ENCODE measurements at places on chromosomes 11 and 22. TPM values are rescaled to one million over a fixed set of nuclear protein-coding genes. Genes with fewer than 3 reads are reported as not detected.

GRCh38 chr11:11740836-11741235 lies 100.9 kb upstream of the USP47 start:
- no peak overlapping the region for H3K27ac ChIP-seq
- no peaks in the 10 kb centered on the region for H3K4me1 ChIP-seq
- DNase-seq, result no peak
- H3K27me3 ChIP-seq, result no peaks in the 10 kb centered on the region
- no peaks in the 10 kb centered on the region for H3K36me3 ChIP-seq

GRCh38 chr11:64007160-64007628 lies 21.0 kb downstream of the OTUB1 start:
- peak overlapping the region; percentile 45 for H3K4me3 ChIP-seq
- no peaks in the 10 kb centered on the region for H3K27me3 ChIP-seq
- H3K36me3 ChIP-seq, result no peaks in the 10 kb centered on the region
- DNase-seq, result no peak
- peak overlapping the region; percentile 9 for H3K27ac ChIP-seq
- peaks cover 18% of the 10 kb centered on the region for H3K4me1 ChIP-seq

- H3K27me3 ChIP-seq, result no peaks in the 10 kb centered on the region
- H3K4me1 ChIP-seq, result peaks cover 21% of the 10 kb centered on the region
- peak overlapping the region; percentile 1 for H3K27ac ChIP-seq
- H3K4me3 ChIP-seq, result no peak overlapping the region
- DNase-seq, result no peak
- H3K36me3 ChIP-seq, result no peaks in the 10 kb centered on the region
Observed at GRCh38 chr11:11501546-11502262, 120.1 kb downstream of the GALNT18 start.

- H3K4me1 ChIP-seq, result peaks cover 5% of the 10 kb centered on the region
- no peak overlapping the region for H3K4me3 ChIP-seq
- H3K27ac ChIP-seq, result no peak overlapping the region
- no peak for DNase-seq
- H3K36me3 ChIP-seq, result no peaks in the 10 kb centered on the region
Observed at GRCh38 chr11:83292709-83293456, 6.7 kb upstream of the CCDC90B start.

GRCh38 chr11:134582770-134583095 lies 170.7 kb upstream of the B3GAT1 start:
- no peak overlapping the region for H3K27ac ChIP-seq
- H3K36me3 ChIP-seq, result no peaks in the 10 kb centered on the region
- H3K27me3 ChIP-seq, result peaks cover 27% of the 10 kb centered on the region
- peaks cover 14% of the 10 kb centered on the region for H3K4me1 ChIP-seq
- H3K4me3 ChIP-seq, result no peak overlapping the region

GRCh38 chr22:30212363-30212995 lies 34.1 kb downstream of the LIF start:
- H3K27me3 ChIP-seq, result no peaks in the 10 kb centered on the region
- H3K4me3 ChIP-seq, result no peak overlapping the region
- DNase-seq, result peak; percentile 91
- peaks cover 32% of the 10 kb centered on the region for H3K4me1 ChIP-seq
- H3K27ac ChIP-seq, result peak overlapping the region; percentile 75

- no peaks in the 10 kb centered on the region for H3K36me3 ChIP-seq
- no peak for DNase-seq
- H3K4me3 ChIP-seq, result no peak overlapping the region
- H3K27me3 ChIP-seq, result no peaks in the 10 kb centered on the region
- H3K27ac ChIP-seq, result no peak overlapping the region
Observed at GRCh38 chr11:122141725-122142124, 25.7 kb upstream of the BLID start.

- H3K4me3 ChIP-seq, result no peak overlapping the region
- DNase-seq, result no peak
- no peaks in the 10 kb centered on the region for H3K27me3 ChIP-seq
- H3K27ac ChIP-seq, result no peak overlapping the region
- H3K36me3 ChIP-seq, result no peaks in the 10 kb centered on the region
- H3K4me1 ChIP-seq, result no peaks in the 10 kb centered on the region
Observed at GRCh38 chr11:21909145-21909544, 283.7 kb upstream of the ANO5 start.

DNA sequence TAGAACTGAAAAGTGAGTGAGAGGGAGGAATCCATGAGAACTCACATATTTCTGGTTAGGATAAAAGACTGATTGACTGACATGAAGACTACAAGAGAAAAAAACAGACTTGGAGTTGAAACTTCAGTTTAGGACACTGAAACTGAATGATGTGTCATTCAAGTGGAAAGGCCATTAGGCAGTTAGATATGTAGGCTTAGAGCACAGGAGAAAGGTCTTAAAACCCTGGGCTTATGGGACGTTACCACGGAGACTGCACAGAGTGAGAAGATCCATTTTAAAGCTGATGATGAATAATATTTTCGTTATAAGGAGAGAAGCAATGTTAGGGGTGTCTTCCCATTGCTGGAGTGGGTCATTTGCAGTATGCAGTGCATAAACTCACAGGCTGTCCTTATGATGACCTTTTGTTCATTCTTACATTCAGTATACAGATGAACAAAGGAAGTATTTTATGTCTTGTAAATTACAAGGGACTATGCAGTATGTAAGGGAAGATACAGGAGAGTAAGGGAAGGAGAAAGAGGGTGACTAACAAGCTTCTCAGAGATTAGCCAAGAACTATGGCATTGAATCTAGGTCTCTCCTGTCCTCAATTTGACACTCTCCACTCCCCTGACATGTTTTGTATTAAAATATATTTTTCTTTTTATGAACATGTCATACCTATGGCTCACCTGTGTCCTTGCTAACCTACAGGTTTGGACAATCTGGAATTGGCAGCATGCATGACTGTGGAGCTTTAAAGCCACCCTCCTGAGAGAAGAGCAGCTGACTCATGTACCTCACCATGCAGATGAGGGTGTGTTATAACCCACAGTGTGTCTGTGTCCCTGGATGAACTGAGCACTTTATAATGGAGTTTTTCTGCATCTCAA lies 63.7 kb downstream of the MAML2 start:
- no peak overlapping the region for H3K4me3 ChIP-seq
- no peak for DNase-seq
- no peaks in the 10 kb centered on the region for H3K36me3 ChIP-seq
- no peaks in the 10 kb centered on the region for H3K27me3 ChIP-seq
- H3K27ac ChIP-seq, result no peak overlapping the region

GRCh38 chr22:38291201-38291777 lies 18.5 kb upstream of the TMEM184B start:
- H3K4me3 ChIP-seq, result no peak overlapping the region
- H3K4me1 ChIP-seq, result no peaks in the 10 kb centered on the region
- H3K36me3 ChIP-seq, result peaks cover 46% of the 10 kb centered on the region
- H3K27me3 ChIP-seq, result no peaks in the 10 kb centered on the region

DNA sequence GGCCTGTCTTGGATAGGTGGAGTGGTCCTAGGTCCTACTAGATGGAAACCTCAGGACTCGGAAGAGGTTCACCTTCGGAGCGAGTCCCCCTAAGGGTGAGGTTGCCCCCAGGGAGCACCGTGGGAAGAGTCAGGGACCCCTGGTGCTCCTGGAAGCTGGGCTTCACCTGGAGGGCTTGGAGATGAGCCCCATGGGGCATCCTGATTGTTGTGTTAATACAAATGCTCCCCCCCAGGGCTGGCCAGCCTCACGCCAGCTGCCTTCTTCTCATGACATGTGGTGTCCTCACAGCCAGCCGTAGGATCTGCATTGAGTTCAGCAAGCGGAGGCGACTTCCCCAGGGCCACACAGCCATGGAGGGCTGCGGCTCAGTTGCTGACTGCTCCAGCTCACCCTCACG lies 1487.5 kb downstream of the BRD1 start:
- H3K4me3 ChIP-seq, result no peak overlapping the region
- no peak for DNase-seq
- H3K27ac ChIP-seq, result no peak overlapping the region
- H3K36me3 ChIP-seq, result no peaks in the 10 kb centered on the region
- no peaks in the 10 kb centered on the region for H3K4me1 ChIP-seq
- H3K27me3 ChIP-seq, result peaks cover 8% of the 10 kb centered on the region

- no peaks in the 10 kb centered on the region for H3K4me1 ChIP-seq
- no peak overlapping the region for H3K27ac ChIP-seq
- no peaks in the 10 kb centered on the region for H3K36me3 ChIP-seq
Observed at GRCh38 chr11:64638018-64638665, 47.1 kb downstream of the SLC22A12 start.

GRCh38 chr11:12426176-12426575 lies 48.8 kb downstream of the PARVA start:
- H3K27ac ChIP-seq, result no peak overlapping the region
- H3K36me3 ChIP-seq, result no peaks in the 10 kb centered on the region
- no peak overlapping the region for H3K4me3 ChIP-seq
- DNase-seq, result no peak
- H3K4me1 ChIP-seq, result peaks cover 13% of the 10 kb centered on the region
- no peaks in the 10 kb centered on the region for H3K27me3 ChIP-seq

DNA sequence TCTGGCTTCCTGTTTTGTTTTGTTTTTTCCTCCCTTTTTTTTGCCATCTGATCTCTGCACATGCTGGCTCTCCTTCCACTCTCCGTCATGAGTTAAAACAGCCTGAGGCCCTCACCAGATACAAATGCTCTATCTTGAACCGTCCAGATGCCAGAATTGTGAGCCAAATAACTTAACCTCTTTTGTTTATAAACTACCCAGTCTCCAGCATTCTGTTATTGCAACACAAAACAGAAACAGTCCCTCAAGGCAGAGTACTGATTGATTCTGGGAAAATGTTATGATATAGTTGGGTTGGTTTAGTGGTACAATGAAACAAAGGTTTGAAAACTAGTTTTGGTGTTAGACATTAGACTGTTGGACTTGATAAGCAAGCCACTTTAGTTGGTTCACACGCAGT lies 1390.0 kb upstream of the RAG2 start:
- no peaks in the 10 kb centered on the region for H3K27me3 ChIP-seq
- H3K4me1 ChIP-seq, result no peaks in the 10 kb centered on the region
- H3K36me3 ChIP-seq, result no peaks in the 10 kb centered on the region

DNA sequence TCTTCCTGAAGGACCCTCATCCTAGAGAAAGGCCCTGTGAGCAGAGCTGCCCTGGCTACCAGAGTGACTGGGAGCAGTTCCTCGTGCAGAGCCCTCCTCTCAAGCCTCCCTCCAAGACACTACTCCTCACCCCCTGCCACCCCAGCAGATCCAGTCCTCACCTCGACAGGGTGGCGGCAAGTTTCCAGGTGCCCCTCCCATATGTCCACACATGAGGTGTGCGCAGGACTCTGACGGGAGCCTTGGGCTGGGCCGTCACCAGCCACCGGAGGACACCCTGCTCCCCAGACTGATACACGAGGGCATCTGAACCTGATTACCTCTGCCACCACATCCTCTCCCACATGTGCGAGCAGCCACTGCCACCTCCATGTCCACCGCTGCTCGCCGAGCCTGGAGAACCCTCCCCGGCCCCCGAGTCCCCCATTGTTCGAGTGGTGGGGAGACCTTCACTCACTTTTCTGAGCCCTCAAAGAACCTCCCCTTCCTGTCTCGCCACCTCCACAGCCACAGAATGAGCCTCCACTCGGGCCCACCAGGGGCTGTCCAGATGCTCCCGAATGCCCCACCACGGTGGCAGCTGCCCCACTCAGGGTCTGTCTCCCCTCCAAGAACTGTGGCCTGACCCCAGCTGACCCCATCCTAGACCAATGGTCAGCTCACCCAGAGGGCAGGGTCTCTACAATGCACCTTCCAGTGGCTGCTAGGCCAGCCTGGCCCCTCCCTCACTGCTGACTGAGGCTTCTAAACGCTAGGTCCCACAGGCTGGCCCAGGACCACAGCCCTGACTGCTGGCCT lies 62.5 kb downstream of the DGCR2 start:
- peak; percentile 57 for DNase-seq
- H3K27me3 ChIP-seq, result no peaks in the 10 kb centered on the region
- H3K4me1 ChIP-seq, result no peaks in the 10 kb centered on the region
- H3K4me3 ChIP-seq, result no peak overlapping the region
- peaks cover 97% of the 10 kb centered on the region for H3K36me3 ChIP-seq

RAB38 gene
- 8.1 TPM for total RNA-seq

RASD2 gene
- total RNA-seq, result 4.1 TPM

ILK gene
- 148 TPM for total RNA-seq

AIFM3 gene
- 5.7 TPM for total RNA-seq

LRRC56 gene
- total RNA-seq, result 3.2 TPM

C11orf87 gene
- total RNA-seq, result 0.35 TPM

Measured in upper lobe of right lung (tissue), 1 donor.